ENCODE measurements at places on chromosomes 7 and 10.

DNA sequence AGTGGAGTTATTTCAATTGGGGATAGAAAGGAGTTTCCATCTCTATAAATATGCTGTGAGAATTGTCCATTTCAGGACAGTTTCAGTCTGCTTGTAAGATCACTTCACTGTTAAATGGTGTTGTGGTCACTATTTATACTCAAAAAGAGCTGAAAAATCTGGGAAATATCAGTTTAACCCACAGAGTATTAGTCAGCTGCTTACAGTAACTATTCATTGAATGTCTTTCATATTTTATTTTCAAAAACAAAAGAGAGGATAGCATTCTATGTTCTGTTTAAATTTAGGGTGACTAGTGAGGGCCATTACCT lies 85.4 kb upstream of the PLXDC2 start:
- DNase-seq = no peak

DNA sequence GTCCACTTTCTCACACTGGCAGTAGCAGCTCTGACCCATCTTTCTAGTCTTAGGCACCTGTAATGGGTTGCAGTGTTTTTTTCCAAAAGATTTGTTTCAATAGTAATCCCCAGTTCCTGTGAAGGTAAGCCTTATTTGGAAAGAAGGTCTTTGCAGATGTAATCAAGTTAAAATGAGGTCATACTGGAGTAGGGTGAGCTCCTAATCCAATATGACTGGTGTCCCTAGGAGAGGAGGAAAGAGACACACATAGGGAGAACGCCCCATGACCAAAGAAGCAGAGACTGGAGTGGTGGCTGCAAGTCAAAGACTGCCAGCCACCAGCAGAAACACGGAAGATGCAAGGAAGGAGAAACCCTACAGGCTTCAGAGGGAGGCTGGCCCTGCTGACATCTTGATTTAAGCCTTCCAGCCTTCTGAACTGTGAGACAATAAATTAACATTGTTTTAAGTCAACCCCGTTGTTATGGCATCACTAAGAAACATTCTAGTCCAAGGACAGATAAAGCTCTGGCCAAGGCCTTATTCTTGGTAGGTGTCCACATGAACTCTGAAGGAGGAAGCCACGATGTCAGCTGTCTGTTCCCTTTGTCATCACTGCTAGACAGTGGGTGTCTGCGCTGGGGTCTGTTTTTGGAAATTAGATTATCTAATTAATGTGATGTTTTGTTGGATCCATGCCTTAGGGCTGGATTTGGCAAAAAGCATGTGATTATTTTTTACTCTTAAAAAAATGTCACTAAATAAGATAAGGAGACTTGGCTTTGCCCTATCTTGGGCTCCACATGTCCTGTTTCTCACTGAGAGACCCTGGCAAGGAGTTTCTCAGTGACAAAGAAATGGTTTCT lies 214.9 kb downstream of the KCNMA1 start:
- DNase-seq = no peak

DNA sequence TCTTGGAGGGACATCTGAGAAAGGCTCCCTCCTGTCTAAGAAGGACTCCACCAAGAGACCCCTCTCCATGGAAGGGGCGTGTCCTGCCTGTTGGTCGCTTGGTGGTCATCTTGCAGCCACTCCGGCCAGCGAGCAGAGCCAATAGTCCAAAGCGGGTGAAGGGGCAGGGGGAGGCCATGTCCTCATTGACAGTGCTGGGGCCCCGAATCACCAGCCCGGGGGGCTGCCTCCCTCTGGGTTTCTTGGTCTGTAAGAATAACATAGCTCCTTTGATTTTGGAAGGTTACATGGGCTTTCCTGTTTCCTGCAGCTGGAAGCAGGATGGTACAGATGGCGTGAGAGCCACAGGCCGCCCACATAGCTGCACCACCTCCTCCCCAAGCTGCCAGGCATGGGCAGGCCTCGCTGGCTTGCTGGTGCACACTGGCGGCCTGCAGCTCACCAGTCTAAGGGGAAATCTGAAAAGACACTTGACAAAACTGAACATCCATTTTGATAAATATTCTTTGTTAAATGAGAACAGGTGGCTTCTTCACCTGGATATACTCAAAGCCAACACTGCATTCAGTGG lies 105.8 kb downstream of the ARHGAP22 start:
- DNase-seq = no peak

DNA sequence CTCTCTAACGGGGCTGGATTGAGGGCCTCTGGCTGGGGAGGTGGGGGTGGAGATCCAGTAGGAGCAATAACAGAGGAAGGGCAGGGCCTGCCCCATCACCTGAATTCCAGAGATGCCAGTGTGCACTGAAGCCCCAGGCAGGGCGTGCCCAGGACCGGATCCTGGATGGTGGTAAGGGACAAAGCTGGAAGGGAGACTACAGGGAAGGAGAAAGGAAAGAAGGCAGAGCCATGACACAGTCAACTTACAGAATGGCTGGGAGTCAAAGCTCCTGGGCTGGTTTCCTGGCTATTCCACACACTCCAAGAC lies 666 bp downstream of the TMEM139 start:
- DNase-seq = no peak

GRCh38 chr7:151632750-151633515 lies 113.2 kb upstream of the RHEB start:
- DNase-seq = peak; percentile 73

DNA sequence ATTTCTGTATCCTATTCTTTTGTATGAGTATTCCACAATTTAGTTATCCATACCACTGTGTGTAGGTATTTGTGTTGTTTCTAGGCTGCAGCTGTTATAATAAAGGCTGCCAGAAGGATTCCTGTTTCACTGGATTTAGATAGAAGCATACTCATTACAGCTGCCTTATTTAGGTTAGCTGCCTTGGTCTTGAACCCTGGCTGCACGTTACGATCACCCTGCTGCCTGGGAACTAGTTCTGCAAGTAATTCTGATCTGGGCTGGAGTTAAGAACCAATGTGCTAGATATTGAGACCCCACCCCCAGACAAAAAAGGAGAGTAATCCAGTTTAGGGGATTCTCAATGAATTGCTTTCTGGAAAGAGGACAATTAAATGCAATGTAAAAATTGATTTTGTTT lies 43.1 kb downstream of the CCDC71L start:
- DNase-seq = no peak

Measured in activated CD4-positive, alpha-beta T cell treated with anti-CD3 and anti-CD28 coated beads, Interleukin-2, amount 10 ng/mL, durations not matched to agents 7 days and 5 days (primary cell).